ENCODE measurements at places on chromosomes 12 and 14.

GRCh38 chr14:27370074-27370473 is 772.2 kb upstream of the NOVA1 start:
- no peak for DNase-seq

GRCh38 chr14:95739356-95739755 is 25.4 kb upstream of the TCL1A start:
- no peak for DNase-seq

DNA sequence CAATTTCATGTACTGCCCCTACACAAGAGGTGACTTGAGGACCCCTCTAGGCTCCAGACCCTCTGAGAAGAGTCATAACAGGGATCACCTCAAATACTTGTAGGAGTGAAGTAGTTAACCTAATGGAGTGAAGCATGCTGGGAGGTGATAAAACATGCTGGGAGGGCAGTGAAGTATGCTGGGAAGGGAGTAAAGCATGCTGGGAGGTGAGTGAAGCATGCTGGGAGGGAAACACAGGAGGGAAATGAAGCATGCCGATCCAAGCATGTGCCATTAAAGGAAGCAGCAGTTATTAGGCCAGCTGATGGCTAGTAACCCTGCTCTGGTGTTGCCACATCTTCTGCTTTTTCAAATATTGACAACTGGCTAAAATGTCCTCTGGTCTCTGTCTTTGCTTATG is 70.7 kb upstream of the TRHDE start:
- DNase-seq, result no peak

GRCh38 chr12:132070298-132070697 is 73.8 kb downstream of the DDX51 start:
- no peak for DNase-seq
